ENCODE measurements at places on chromosomes 12 and 14.

DNA sequence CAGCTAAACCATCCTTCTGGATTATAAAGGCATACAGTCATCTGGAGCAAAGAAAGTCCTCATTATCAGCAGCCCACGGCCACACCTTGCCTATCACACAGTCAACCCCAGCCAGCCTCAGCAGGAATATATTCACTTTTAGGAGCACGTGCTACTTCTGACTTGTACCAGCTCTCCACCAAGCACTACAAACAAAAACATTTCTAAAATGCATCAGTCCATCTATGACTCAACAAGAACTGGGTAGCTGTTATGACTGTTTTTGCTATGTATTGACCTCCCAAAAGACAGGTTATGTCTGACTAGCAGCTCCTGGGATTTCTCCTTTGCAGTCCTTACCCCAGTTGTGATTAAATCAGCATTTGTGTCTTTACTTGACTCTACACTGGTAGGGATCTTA is 31.2 kb downstream of the NUAK1 start:
- DNase-seq, result no peak

GRCh38 chr14:94285158-94285557 is 7.9 kb downstream of the SERPINA10 start:
- DNase-seq, result no peak

DNA sequence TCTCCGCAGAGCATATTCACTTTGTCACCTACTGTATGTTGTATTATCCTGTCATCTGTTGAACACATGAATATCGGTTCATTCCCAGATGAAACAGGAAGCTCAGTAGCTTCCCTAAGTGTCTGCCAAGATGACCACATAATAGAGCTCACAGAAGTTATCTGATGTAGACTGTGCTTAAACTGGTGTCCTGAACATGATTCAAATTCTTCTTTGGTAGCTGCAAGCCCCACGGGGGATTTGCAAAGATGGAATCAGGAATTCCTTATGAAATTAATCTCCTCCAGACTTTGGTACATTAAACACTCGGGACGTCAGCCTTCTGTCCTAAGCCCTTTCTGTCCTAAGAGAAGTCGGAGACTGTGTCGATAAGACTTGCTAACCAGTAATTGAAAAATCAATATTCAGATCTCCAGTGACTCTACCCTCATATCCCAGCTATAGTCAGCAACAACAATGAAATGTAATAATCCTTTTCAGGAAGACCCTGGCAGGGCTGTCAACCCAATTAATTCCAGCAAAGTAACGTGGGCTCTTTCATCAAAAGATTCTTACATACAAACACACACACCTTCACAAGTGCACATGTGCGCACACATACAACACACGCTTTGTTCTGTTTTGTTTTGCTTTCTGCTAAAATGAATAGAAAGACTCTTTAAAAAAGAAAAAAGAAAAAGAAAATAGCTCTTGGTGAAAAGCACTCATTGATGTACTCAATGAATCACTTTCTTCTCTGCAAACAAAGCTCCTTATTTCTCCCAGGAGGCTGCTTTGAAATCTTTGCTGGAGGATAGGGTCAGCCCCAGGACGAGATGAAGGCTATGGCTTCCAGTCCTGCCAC is 127.2 kb downstream of the RIMBP2 start:
- no peak for DNase-seq

GRCh38 chr12:43241986-43242385 is 310.0 kb downstream of the ADAMTS20 start:
- DNase-seq, result no peak

- DNase-seq, result no peak
Measured at GRCh38 chr12:123469978-123470377, 12.0 kb downstream of the SNRNP35 start.

GRCh38 chr14:25836636-25837035 is 761.2 kb downstream of the NOVA1 start:
- no peak for DNase-seq

DNA sequence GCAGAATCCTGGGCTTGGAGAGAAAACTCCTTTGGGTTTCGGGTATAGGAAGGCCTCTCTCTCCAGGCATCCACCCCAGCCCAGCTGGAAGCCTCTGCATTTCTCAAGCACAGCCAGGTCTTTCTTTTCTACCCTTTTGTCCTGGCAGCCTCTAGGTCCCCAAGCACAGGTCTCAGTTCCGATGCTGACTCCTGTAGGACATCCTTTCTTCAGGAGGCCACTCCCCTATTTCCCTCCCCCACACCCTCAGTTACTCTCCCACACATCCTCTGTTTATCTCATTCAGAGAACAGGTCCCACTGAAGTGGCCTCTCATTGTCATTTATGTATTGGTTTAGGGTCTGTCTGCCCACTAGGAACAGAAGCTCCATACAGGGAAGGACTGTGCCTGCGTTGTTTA is 352.6 kb downstream of the VRK1 start:
- DNase-seq, result no peak

DNA sequence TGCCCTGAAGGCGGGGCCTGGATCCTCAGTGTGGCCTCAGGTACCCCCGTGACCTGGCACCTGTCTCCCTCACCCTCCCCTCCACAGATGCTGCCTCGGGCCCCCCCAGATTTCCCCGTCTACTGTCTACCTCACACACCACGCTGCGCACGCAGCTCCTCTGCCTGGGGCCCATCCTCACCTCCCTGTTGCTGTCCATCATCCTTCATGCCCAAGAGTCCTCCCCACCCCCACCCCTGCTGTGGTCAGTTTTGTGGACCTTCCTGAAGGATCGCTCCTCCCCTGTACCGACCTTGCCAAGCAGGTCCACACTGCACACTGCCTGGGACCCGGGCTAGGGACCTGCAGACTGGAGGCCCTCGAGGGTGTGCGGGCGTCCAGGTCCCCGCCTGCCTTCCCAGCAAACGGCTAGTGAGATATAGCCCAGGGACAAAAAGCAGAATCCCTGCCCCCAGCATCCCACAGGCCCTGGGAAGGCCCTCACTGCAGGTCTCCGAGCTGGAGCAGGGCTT is 197.4 kb upstream of the DIO3 start:
- DNase-seq, result no peak

Data from stimulated activated CD8-positive, alpha-beta memory T cell treated with anti-CD3 and anti-CD28 coated beads, Interleukin-4, amount 100 ng/mL, for 24 hours (primary cell).